ENCODE measurements at places on chromosomes 16 and 17.

DNA sequence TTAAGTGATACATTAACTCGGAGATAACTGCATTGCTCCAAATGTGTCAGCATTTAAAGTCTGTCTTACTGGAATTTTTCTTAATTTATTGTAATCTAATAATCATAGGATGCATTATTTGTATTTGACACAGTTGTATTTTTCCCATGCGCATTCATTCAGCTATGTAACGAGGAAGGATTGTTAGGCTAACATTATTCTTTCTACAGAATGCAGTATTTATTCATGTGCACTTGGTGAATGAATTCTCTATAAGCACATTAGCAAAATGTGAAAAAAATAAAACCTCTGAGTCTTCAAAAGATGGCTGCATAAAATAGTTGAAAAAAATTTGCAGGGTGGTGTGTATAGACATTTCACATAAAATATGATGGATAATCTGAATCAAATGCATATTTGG is 168.6 kb downstream of the CNTNAP4 start:
- DNase-seq, result no peak

- no peak for DNase-seq
These were observed 33.8 kb downstream of the YWHAE start for GRCh38 chr17:1366234-1366633.

DNA sequence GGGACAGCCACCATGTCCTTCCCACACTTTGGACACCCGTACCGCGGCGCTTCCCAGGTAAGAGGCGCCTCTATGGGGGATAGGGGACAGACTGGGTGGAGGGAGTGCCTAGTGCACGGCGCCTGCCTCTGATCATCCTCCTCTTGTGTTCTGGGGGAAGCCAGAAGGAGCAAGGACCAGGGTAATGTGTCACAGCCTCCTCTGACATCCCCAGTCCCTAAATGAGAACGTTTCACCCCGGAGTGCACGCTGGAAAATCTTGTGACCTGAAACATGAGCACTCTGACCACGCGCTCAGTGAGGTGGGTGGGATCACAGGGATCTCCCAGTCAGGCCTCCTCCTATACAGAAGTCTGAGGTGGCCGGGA is 1.1 kb downstream of the IRX6 start:
- DNase-seq, result no peak

- DNase-seq, result peak; percentile 92
These were observed 3.3 kb upstream of the HOXB8 start for GRCh38 chr17:48618256-48618896.

- DNase-seq, result no peak
These were observed 13.7 kb upstream of the PEMT start for GRCh38 chr17:17605083-17605728.

DNA sequence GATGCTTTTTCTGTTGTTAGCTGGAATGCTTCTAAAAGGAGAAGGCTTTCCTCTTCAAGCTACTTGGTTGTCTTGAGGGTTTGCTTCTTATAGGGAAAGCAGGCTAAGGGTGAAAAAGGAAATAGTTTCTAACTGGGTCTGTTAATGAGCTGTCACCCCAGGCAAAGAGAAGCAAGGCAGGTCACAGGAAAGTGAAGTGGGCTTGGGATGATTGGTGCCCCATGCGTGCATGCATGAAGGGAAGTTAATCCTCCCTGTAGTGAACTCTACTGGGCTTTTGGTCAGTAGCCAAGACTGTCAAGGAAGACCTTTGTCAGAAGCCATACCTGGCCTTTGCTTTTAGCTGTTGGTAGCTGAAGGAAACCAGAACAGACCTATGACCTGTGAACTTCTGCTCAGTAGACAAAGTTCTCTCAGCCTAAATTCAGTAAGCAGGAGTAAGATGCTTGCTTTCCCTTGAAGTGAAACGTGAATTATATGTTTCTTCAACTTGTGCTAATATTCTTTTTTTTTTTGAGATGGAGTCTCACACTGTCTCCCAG is 16.5 kb downstream of the TENT4B start:
- no peak for DNase-seq

- DNase-seq, result no peak
These were observed 5.2 kb downstream of the WFDC1 start for GRCh38 chr16:84299734-84300440.

DNA sequence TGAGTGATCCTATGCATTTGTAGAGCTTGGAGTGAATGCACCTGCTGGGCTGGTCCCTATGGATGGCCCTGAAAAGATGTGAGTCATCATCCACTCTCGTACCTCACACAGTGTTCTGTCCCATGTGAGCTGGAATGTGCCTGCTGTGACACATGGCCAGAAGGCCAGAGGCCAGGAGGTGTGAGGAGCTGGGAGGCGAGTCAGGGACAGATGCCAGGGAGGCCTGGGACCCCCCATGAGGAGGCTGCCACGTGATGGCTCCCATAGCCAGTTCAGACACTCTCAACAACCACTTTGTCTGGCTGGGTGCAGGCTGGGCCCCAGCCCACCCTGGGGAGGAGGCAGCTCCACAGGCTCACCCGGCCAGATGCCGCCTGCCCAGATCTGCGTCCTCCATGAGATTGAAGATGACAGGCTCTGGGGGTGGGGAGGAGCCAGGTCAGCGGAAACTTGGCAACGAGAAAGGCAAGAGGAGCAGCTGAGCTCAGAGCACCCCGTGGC is 168.8 kb downstream of the C16orf78 start:
- no peak for DNase-seq

- DNase-seq, result peak; percentile 25
These were observed 44.2 kb downstream of the HELZ start for GRCh38 chr17:67200727-67201301.

DNA sequence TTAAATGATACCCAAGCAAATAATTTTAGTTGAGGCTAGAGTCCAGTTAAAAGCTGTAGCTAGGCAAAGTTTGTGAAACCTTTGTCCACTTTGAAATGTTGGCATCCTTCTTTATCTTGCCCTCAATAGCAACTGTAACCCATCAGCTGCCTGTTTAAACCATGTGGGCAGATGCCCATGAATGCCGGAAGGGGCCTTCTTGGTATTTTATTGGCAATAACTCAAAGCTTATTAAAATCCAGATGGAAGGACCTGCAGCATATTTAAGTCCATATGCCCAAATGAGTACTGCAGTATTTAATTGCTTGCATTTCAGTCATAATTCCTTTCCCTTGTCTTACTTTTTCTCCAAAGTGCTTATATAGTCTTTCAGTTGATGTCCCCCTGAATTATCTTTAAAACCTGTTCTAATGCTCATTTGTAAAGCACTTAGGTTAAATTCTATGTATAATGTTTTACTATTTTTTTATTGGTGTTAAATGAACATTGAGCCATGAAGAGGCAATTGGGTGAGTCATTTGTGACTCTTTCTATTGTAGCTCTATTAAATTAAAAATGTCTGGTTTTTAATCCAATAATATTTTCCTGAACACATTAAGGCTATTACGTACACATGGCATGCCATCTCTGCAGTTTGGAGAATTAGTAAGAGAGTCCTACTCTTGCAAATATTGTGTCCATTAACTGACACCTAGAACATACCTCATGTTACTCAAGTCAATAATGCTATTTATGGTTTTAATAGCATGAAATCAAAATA is 225.3 kb downstream of the KCNJ2 start:
- DNase-seq, result no peak

DNA sequence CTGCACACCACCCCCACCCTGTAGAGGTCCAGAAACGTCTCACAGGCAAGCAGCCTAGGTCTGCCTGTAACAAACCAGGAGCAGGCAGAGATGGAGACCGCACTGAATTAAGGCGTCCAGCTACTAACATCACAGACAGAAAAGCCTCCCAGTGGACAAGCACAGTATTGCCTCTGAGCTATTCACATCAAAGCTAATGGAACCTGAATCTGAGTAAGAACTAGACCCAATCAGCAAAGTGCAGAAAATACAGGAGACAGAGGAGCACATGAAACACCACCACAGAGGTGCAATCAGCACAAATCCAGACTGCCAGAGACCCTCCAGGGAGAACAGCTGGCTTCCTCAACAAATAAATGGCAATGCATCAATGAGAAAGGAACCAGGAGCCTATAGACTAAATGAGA is 22.2 kb upstream of the PEMT start:
- DNase-seq, result peak; percentile 82

- DNase-seq, result peak; percentile 24
These were observed 4.8 kb downstream of the GSG1L2 start for GRCh38 chr17:9817086-9817485.

- no peak for DNase-seq
These were observed 10.4 kb upstream of the KATNB1 start for GRCh38 chr16:57725151-57725550.
